ENCODE measurements at places on chromosomes 3 and 15. TPM values are rescaled to one million over a fixed set of nuclear protein-coding genes. Genes with fewer than 3 reads are reported as not detected.

The SPTSSB gene
- 0.59 TPM for polyA plus RNA-seq

The PDZRN3 gene
- 69.6 TPM for polyA plus RNA-seq

The SLC22A13 gene
- polyA plus RNA-seq: 0.24 TPM

The GRK7 gene
- 0.10 TPM for polyA plus RNA-seq

The ALDH1A2 gene
- 9.3 TPM for polyA plus RNA-seq

The IGDCC3 gene
- 3.7 TPM for polyA plus RNA-seq

The CDHR4 gene
- 0.25 TPM for polyA plus RNA-seq

The GAP43 gene
- 1.4 TPM for polyA plus RNA-seq

The B3GNT5 gene
- 9.2 TPM for polyA plus RNA-seq

DNA sequence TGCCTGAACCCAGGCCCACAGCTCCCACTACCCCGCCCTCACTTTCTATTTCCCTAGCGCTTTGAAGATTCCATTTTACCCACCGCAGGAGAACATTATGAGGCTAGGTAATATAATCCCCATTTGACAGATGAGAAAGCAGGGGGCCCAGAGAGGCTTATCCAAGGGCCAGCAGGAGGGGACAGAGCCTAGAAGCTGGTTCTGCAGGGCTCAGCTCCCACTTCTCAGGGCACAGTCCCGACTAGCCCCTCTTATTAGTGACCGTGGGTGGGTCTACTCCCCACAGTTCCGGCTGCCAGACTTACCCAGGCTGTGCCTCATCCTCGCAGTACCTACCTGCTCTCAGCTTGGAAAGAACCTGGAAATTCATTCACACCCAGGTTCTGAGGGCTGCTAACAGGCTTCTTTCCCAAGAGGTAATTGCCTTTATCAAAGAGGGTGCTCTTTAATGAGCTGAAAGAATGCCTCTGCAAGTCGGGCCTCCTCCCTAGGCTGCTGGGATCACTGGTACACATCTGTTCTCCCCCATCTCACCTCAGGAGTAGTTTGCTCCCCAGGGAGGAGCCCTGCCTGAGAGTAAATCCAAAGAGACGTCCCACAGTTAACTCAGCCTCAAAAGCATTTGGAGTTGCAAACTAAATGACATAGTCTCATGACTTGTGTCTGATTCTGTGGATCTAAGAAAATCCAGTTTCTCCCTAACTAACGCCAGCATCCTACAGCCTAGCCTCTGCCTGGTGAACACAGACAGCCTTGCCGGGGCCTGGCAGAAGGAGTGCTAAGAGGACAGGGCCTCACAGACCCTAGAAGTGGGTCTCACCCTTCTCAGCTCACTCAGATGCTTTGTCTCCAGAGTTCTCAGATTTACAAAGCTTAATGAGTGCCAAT is 125.0 kb downstream of the CHSY1 start:
- DNase-seq: no peak

- DNase-seq: no peak
Observed at GRCh38 chr3:54830658-54831057, 97.2 kb downstream of the LRTM1 start.

DNA sequence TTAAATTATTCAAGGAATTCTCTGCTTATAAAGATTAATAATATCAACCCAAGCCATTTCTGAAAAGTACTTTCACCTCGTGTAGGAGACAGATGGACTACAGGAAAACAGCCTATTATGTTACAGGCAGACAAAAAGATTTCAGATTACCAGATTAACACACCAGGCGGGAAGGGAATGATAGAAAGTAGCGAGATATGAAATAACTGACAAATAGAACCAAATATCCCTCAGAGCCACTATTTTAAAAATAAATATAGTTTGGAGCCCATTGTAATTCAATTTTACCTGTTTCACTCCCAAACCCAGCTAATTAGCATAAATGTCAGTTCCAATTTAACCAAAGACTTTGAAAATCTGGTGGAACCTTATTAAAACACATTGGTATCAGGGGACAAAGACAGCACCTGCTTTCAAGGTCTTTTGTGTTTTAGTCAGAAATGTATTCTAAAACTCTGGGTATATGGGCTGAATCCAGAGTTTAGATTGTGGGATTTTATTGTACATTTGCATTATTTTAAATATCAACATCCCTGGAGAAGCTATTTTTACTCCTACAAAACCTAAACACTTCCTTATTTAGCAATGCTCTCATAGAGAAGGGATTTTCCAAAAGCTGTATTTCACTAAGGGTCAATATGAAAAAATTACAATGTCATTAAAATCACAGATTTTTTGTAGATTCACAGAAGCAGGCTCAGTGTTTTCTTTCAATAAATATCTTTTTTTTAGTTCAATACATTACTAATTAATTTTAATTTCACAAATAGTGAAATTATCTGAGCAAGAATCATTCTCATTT is 138.4 kb downstream of the TNIK start:
- no peak for DNase-seq

- DNase-seq: no peak
Observed at GRCh38 chr3:167835953-167836352, 100.4 kb downstream of the SERPINI1 start.

DNA sequence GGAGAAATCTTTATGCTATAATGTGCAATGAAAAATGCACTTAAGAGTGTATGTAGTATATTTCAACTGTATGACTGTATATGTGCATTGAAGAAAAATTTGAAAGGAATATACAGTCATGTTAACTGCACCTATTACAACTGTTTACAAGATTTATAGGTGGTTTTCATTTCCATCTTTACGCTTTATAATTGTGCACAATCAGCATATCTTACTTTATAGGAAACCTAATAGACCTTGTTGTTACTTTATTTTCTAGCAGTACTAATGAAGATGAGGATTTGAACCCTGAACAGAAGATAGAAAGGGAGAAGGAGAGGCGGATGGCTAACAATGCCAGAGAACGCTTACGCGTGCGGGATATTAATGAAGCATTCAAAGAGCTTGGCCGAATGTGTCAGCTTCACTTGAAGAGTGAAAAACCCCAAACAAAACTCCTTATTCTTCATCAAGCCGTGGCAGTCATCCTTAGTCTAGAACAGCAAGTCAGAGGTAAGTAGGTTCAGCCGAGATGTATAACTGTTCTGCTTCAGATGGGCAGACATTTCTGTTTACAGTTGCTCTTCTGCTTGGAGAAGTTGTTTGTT is 103.4 kb upstream of the CGNL1 start:
- DNase-seq: no peak

- no peak for DNase-seq
Observed at GRCh38 chr3:55868347-55868746, 381.2 kb upstream of the WNT5A start.

- DNase-seq: no peak
Observed at GRCh38 chr3:155690921-155691320, 54.0 kb downstream of the PLCH1 start.

DNA sequence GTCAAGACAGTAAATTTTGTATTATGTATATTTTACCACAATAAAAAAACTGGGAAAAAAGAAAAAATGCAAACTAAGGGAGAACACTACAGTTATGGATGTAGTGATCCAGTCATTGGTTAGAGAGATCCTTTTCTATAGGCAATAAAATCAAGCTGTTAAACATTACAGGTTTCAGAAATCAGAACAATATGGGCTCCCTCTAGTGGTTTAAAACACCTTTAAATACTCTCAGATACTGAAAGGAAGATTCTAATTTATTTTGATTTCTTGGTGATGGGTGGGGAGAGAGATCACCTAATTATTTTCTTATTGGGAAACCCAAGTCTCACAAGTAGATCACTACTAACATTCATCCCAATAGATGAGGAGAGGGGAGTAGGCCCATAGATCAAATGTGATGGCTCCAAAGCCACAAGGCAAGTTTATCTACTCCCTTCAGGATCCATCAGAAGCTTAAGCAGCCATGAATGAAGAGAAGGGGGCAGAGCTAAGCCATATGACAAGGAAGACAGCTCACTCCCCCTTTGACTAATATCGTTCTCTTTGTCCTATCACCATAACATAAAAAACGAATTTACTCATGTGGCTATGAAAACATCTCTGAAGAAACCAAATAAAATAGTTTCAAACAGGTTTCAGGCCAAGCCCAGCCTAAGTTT is 118.6 kb downstream of the ANO10 start:
- peak; percentile 11 for DNase-seq

DNA sequence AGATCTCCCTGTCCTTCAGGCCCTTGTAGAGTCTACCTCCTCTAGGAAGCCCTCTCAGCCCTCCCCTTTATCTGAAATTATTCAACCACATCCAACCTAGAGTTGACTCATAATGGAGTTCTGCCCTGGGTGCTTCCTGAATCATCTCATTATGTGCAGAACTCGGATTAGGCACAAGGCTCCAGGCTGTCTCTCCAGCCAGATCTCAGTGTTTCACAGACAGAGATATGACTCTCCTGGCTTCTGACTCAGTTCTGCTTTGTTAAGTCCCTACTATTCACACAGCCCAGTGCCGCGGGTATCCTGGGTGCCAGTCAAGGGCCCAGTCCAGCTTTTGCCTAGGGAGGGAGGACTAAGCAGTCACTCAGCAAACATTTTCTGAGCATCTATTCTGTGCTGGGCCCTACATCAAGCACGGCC is 9.3 kb downstream of the STRA6 start:
- no peak for DNase-seq

DNA sequence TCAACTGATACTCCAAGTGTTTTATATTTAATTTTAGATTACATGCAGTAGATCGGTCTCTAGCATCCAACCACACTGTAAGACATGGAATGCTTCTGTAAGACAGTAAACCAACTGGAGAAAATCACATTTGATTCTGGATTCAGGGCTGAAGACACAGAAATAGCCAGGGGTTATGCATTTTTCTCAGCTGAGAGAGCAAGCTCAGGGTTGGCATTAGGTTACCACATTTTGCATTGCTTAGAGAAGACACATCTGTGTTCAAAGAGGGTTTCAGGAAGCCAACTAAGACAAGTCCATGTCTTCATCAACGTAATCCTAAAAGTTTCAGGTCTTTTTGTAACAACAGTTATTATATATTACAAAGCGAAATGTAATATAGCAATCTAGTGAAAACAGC is 27.7 kb upstream of the UNC13C start:
- no peak for DNase-seq

- no peak for DNase-seq
Observed at GRCh38 chr3:197001972-197002700, 27.5 kb downstream of the MELTF start.

- DNase-seq: no peak
Observed at GRCh38 chr3:124275412-124275811, 283.5 kb upstream of the ROPN1 start.

GRCh38 chr3:58021962-58022361 is 13.7 kb downstream of the FLNB start:
- no peak for DNase-seq

DNA sequence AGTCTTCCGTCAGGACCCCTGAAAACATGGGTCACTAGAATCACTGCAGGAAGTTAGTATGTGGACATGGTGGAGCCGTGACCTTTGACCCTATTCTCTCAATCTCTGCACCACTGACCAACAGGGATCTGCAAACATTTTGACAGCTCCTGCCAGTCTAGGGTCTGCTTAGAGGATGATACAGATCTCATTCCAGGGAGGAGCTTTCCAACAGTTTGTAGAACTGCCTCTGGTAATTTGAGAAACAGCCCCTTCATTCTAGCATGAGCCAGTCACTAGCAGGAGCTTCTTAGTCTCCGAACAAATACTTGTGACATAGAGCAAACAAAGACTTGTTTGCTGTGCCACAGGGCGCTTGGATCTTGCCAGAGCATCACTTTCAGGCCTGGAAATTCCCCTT is 270.3 kb upstream of the CFAP20DC start:
- no peak for DNase-seq

DNA sequence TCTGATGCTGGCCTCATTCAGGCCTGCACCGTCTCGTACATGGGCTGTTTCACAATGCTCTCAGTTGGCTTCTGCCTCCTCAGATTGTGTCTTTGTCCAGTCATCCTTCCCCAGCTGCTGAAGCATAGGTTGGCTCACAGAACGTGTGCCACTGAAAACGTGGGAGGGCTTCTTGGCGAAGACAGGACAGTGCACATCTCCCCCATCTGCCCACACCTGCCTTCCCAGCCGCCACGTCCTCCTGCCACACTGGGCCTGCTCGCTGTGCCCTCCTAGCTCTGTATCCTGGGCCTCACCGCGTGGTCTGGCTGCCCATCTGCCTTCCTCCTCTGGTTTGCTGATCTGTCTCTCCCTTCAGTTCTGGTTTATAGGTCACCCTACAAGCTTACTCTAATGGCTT is 230.0 kb upstream of the TOPAZ1 start:
- no peak for DNase-seq

DNA sequence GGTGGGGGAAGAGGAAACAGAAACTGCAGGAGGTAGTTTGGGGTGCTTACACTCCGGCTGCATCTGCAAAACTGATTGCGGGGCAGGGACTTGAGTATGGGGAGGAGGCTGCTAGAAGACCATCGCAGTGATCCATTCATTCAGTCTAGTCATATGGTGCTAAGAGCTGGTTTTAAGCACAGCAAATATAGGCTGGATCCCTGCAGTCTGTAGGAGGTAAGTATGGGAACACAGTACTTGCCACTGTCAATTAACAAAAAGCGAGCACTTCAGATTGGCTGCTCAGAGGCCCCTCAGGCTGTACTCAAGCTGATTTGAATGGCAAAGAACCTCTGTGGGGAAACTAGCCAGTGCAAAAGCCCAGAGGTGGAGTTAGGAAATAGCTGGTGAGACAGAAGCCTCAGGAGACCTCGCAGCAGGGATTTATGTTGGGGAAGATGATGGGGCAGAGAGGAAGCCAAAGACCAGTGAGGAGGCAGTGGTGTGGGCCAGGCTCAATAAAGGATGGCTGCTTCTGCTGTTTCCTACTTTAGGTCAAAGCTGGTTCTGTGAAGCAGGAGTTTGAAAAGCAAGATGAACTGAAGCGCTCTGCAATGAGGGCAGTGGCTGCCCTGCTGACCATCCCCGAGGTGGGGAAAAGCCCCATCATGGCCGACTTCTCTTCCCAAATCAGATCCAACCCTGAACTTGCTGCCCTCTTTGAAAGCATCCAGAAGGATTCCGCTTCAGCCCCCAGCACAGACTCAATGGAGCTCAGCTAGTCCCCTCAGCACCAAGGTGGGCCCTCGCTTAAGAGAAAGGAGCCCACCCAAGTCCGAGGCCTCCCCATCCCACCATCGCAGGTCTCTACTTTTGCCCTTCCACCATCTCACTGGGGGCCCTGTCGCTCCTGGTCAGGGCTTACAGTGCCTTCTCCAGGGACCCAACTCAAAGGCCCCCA is 7.9 kb downstream of the RPL32 start:
- no peak for DNase-seq

GRCh38 chr3:18890449-18890848 is 257.9 kb upstream of the KCNH8 start:
- DNase-seq: no peak

Measured in forelimb muscle (tissue), 1 donor.